ENCODE measurements at places on chromosomes 7 and 10.

GRCh38 chr7:23017309-23017708 lies 3.4 kb upstream of the HYCC1 start:
- DNase-seq = no peak

- no peak for DNase-seq
Measured at GRCh38 chr7:43884209-43884608, 14.9 kb upstream of the MRPS24 start.

GRCh38 chr10:15118615-15119014 lies 21.5 kb downstream of the RPP38 start:
- DNase-seq = no peak

GRCh38 chr7:9120331-9120730 lies 686.9 kb downstream of the NXPH1 start:
- DNase-seq = no peak

DNA sequence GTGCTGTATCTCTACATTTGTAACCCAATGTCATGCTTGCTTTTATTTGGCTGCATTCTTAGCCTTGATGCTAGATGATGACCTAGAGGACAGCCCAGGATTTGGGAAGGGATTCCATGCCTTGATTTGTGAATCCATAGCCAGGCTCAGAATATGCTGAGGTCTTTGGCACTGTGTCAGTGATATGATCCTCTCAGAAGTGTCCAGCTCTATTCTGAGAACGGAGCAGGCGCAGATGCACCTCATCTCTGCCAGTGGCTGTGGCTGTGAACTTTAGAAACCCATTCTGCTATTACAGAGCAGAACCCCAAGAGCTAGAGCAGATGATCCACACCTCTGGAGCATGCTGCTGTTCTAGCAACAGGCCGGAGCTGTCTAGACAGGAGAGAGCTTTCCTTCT lies 212.8 kb downstream of the TRIL start:
- no peak for DNase-seq

GRCh38 chr10:4024027-4024426 lies 239.0 kb upstream of the KLF6 start:
- no peak for DNase-seq

GRCh38 chr10:34716958-34717357 lies 98.1 kb downstream of the PARD3 start:
- DNase-seq = no peak

- no peak for DNase-seq
Measured at GRCh38 chr7:153641199-153641598, 411.0 kb upstream of the DPP6 start.

DNA sequence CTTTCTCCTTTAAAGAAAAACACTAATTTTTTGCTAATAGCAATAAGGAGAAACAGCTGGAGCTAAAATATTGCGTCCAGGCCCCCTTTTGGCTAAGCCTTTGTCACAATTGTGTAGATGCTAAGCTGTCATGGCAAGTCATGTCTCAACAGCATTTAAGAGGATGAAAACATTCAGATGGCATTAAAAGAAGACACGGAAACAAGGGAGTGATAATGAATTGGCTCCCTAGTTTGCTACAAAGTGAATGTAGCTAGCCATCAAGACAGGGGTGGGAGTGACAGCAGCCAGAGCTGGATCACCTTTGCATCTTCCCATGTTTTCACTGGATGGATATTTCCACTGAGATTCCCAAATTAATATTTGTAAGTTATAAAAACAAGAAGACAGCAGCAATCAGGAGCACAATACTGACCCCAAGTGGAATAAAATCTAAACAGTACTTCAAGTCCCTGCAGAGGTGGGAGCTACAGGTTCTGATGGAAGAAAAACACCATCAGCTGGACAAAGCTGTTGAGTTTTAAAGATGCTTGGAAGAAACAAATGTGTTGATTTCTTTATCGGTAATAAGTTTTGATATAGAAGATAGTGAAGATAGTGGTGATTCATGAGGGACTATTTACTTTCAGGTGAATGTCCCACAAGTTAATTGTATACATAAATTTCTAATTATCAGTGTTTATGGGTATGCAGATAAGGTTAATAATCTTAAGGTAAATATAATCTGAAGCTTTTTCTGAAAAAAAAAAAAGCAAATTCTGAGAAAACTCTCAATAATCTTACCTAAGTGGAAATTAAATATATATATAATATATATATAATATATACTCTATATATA lies 129.4 kb downstream of the SLC16A9 start:
- DNase-seq = no peak

GRCh38 chr10:117424883-117425649 lies 49.8 kb upstream of the PDZD8 start:
- no peak for DNase-seq

Data from AG04449 (cell line).